Stimulated activated CD8-positive, alpha-beta memory T cell treated with anti-CD3 and anti-CD28 coated beads, Interleukin-4, amount 100 ng/mL, for 48 hours (primary cell): ENCODE measurements at places on chromosomes 11 and 22.
A peak's percentile ranks its signal among the peaks of the same experiment; 100 is the strongest.

GRCh38 chr22:50684501-50684900 lies 11.9 kb downstream of the SHANK3 start:
- DNase-seq: peak; percentile 7

GRCh38 chr11:97140885-97141494 lies 751.2 kb downstream of the JRKL start:
- DNase-seq: no peak

DNA sequence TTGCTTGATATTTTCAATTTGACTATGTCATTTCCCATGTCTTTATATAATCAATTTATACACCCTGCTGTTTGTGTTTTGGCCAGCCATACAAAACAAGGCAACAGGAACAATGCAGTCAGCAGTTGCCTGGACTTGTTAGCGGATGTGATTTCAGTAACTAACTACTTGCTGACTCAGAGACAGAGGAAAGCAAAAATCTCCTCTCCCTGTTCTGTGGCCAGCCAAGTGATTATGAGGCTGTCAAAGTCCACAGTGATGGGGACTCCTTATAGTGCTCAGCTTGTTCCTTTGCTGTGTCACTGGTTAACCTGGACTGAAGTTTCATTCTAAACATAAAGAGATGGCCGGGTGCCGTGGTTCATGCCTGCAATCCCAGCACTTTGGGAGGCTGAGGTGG lies 32.6 kb upstream of the APLP2 start:
- DNase-seq: no peak

DNA sequence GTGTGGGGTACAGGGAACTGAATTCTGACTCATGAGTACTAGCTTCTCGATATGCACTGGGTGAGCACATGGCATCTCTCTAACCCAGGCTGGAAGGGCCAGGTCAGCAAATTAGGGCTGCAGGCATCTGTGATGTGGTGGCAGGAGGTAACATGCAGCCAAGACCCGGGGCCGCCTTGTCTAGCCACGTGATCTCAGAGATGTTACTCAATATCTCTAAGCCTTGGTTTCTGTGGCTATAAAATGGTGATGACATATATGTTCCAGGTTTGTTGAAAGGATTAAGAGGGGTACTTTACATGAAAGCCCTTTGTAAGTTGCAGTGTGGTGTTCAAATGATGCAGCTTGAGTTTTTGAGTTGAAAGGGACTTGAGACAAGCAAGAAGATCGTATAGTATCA lies 3.2 kb downstream of the ST14 start:
- DNase-seq: peak; percentile 42

DNA sequence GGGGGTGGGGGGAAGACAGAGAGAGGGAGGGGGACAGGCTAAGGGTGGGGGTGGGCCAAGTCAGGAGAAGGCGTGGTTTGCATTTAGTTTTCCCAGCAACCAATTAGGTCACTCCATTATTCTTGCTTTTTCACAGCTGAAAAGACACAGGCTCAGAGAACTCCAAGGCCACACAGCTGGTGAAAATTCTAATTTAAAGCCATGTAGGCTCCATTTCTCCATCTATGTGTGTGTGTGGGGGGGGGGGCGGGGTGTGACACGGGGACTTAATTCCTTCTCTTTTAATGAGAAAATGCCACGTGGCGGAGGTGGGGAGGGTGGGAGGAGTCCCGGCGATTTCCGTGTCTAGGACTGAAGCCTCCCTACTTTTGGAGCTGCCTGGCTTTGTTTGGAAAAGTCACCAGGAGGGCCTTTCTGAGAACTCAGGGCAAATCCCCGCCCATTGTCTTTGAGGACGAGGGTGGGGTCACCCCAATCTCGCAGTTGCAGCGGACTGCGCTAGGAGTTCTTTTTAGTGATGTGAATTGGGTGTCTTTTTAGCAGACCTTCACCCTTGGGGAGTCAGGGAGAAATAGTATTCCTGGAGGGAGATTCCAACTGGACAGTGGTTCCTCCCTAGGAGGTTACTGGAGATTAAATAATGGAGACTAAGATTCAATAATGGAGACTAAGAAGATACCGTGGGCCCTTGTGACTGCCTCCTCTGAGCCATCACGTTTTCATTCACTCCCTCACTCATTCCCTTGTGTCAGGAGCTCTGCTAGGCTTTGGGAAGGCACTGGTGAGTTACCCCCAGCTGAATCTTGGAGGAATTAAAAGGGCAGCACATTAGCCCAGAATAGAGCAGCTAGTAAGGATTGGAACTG lies 36.4 kb upstream of the PTPRJ start:
- DNase-seq: no peak

DNA sequence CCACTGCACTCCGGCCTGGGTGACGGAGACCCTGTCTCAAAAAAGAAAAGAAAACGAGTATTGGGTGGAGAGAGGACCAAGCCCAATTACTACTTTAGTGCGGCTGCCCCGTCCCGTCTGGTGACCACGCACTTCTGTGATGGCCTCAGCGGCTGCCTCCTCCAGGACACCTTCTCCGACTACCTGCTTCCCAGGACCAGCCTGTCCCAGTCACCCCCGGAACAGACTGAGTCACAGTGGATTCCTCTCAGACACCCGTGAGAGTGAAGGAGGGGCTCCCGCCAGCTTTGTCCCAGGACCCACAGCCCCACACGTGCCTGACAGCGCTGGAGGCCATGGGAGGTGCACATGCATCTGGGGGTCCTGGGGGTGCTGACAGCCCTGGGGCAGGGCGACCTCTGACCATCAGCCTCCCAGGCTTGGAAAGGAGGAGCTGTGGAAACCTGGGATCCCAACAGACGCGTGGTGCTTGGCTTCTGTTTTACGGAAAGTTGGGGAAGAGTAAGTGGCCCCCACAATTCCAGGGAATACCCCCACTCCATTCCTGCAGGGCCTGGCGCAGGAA lies 4.8 kb downstream of the DRD4 start:
- DNase-seq: no peak

GRCh38 chr22:26542831-26543230 lies 30.6 kb upstream of the TFIP11 start:
- no peak for DNase-seq

DNA sequence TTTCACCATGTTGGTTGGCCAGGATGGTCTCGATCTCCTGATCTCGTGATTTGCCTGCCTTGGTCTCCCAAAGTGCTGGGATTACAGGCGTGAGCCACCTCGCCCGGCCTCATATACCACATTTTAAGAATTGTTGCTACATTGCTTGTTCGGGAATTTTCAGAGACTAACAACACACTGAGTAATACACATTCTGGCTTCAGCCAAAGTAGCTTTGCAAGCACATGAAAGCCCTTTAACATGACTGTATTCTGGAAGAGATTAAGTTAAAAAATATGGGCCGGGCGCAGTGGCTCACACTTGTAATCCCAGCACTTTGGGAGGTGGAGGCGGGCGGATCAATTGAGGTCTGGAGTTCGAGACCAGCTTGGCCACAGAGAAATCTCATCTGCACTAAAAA lies 15.0 kb downstream of the CRTAM start:
- DNase-seq: no peak

GRCh38 chr11:36376009-36376887 lies 80.2 kb downstream of the PRR5L start:
- DNase-seq: peak; percentile 48

DNA sequence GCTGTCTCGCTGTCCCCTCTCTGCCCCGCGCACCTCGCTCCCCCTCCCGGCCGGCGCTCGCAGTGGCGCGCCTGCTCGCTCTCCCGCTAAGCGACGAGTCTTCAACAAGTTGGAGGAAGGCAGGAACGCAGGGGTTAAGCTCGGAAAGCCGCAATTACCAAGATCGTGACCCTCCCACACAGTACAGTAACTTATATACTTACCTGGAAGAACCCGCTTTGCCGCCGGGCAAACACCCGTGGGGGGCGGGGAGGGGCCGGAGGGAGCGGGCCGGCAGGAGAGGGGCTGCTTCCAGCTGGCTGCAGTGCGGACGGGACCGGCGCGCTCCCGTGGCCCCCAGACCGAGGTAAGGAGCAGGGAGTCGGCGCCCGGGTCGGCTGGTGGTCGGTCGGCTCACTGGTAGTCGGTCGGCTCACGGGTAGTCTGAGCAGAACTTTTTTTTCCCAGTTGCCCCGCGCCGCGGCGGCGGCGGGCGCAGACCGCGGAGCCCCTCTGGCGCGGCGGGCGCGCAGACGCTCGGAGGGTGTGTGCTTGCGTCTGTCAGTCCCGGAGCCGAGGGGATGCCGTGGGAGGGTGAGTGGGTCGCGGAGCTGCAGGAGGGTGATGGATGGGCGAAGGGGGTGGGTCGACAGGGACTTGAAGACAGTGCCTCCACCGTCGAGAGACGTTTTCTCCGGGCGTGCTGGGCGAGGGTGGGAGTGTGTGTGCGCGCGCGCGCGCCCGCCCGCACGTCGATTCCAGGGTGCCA lies 101.2 kb upstream of the HSD17B12 start:
- DNase-seq: peak; percentile 69

GRCh38 chr22:43209523-43209890 lies 22.6 kb upstream of the TTLL12 start:
- DNase-seq: no peak

DNA sequence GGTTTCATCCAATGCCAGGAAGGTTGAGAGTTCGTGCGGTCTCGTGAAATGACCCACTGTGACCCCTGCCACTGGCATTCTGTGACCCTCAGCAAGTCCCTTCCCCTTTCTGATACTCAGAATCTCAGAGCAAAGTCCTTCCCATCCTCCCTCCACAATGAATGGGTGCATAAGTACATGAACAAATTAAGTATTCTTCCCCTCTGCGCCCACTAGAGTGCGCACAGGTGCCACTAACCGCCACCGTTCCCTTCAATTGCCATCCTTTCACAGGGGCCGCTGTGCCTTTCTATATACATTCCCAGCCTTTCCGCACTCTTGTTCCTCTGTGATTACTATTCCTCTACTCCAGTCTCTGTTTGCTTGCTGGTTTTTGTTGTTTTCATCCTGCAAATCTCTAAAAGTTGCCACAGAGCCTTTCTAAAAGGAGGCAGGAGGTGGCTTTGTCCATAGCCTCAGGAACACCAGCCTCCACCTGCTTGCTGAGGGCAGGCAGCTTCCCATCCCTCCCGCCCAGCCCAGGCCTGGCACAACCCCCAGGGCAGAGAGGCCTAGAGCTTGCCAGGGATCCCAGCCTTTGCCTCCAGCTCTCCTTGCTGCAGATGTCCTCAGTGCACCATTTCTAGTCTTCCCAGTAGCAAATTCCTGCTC lies 6.7 kb upstream of the AP1B1 start:
- peak; percentile 74 for DNase-seq

GRCh38 chr11:75827562-75827961 lies 12.6 kb downstream of the UVRAG start:
- no peak for DNase-seq

DNA sequence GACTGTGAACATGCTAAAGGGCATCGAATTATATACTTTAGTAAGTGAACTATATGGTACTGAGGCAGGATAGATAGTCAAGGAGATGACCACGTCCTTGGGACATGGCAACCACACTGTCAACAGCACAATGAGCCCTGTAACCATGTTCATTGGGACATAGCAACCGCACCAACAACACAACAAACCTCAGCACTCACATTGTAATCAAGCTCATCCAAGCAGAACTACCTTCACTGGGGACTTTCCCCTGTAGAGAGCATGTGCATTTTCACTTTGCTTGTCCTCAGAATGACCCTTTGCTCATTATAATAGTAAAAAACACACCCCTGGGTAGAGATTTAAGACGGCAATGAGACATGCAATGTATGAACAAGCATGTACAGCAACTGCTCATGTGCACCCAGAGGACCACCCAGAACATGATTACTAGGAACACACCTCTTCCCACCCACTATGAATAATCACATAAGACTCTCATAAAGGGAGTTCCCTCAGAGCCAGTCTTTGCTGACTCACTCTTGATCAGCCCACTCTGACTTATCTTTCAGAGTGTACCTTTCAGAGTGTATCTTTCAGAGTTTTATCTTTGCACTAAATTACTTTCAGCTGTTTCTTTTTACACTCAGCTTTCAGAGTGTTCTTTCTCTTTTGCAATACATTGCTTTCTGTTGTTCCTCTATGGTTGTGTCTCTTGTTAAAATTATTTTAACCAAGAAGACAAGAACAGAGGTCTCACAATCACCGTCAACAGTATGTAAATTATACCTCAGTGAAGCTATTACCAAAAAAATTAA lies 4.1 kb upstream of the PLAAT2 start:
- peak; percentile 58 for DNase-seq

DNA sequence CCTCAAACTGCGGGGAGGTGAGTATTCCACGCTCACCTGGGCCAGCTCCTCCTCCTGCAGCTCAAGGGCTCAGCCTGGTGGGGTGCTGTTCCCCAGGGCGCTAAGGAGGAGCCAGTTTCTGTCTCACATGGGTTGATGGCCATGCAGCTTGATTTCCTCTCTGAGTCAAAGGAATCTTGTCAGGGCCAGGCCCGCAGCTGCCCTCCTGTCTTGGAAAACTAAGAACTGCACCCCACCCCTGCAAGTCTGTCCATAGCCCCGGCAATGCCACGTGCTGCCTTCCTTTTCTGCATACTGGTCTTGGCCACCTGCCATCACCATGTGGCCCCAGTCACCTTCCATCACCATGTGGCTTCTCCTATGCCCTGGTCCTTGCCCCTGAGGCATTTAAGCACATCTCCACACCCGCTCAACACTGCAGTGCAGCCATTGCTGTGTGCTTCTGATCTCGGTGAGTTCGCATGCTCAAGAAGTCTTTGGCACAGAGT lies 35.2 kb upstream of the CLDN5 start:
- DNase-seq: no peak

DNA sequence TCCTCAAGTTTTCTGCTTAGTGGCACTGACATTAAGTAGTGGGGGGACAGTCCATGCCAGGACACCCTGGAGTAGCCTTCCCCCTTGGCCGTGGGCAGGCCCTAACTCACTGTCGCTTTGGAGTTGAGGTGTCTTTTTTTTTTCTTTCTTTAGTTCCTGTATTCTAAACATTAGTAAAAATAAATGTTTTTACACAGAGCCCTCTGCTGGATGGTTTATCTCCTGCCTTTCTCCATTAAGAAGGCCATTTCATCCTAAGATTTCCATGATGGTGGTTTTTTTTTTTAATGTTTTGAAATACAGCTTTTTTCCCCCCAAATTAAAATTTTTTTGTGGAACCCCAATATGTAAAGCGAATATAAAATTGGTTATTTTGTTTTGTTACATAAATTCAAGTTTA lies 1.8 kb upstream of the TIGD3 start:
- no peak for DNase-seq
